ENCODE measurements at places on chromosomes 5 and 9.

- DNase-seq: no peak
Measured at GRCh38 chr9:5191985-5192384, 6.5 kb upstream of the INSL6 start.

- DNase-seq: peak; percentile 24
Measured at GRCh38 chr9:75892216-75892911, 1.9 kb downstream of the PCSK5 start.

GRCh38 chr5:133285583-133286021 lies 233.8 kb downstream of the HSPA4 start:
- DNase-seq: no peak

- peak; percentile 93 for DNase-seq
Measured at GRCh38 chr5:123813937-123814624, 302.1 kb downstream of the CSNK1G3 start.

GRCh38 chr9:19998153-19998552 lies 209.3 kb upstream of the SLC24A2 start:
- DNase-seq: no peak

GRCh38 chr5:59607138-59607765 lies 286.3 kb downstream of the PDE4D start:
- peak; percentile 61 for DNase-seq

DNA sequence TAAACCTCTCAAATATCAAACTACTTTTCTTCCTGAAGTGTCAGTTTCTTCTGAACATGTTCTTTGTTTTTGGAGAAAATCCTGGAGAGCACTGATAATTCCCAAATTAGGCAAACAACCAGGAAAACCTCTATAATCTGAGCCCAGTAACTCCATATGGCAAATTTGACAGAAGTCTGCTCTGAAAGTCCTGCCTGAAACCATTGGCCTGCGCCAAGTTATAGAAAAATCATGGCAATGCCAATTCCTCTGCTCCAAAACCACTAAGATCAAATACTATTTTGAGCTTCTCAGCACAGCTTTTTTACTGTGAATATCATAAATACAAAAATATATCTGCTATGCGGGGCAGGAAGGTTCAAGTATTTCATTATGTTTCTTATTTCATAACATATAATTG lies 45.9 kb downstream of the PDE4D start:
- DNase-seq: no peak

GRCh38 chr5:97544240-97544639 lies 361.2 kb upstream of the RIOK2 start:
- DNase-seq: no peak

GRCh38 chr9:26331223-26331622 lies 561.4 kb downstream of the CAAP1 start:
- DNase-seq: peak; percentile 81

All from NCI-H1417 (cell line).